ENCODE measurements at places on chromosomes 16 and 17.

- DNase-seq, result no peak
Measured at GRCh38 chr16:278863-279366, 1.5 kb upstream of the ARHGDIG start.

DNA sequence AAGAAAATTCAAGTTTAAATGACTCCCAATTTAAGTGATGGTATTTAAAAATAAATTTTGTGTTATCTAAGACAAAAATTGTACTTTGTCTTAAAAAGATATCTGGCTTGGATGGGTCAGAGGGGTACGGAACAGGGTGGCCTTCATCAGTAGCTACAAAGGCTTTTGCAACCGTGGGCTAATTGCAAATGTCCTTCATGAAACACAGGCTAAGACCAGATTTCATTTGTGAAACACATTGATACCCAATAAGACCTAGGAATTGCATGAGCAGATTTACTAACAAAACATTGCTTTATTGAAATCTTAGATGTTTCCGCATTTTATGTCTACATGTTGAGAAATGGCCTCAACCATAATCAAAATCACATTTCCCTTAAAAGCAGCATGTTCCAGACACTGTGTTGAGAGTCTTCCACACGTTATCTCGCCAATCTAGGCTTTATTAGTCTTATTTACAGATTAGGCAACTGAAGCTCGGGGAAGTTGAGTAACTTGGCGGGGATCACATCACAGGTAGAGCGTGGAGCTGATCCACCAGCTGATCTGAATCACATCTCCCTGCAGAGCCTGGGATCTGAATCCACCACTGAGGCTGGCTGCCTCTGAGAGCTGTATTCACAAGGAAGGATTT, 21.8 kb downstream of the FBXO39 start:
- no peak for DNase-seq

DNA sequence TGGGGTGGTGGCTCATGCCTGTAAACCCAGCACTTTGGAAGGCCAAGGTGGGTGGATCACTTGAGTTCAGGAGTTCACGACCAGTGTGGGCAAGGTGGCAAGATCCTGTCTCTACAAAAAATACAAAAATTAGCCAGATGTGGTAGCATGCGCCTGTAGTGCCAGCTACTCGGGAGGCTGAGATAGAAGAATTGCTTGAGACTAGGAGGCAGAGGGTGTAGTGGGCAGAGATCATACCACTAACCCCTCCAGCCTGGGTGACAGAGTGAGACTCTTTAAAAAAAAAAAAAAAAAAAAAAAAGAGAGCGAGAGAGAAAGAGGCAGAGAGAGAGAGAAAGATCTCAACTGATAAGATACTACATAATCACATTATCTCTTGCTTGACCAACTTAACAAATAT, 45.9 kb downstream of the KANSL1 start:
- DNase-seq, result no peak

GRCh38 chr17:31320241-31320640, 1.2 kb downstream of the EVI2A start:
- DNase-seq, result no peak

GRCh38 chr17:7313088-7313889, 1.9 kb downstream of the GPS2 start:
- DNase-seq, result peak; percentile 32

GRCh38 chr17:69722518-69722917, 308.0 kb downstream of the MAP2K6 start:
- DNase-seq, result no peak

DNA sequence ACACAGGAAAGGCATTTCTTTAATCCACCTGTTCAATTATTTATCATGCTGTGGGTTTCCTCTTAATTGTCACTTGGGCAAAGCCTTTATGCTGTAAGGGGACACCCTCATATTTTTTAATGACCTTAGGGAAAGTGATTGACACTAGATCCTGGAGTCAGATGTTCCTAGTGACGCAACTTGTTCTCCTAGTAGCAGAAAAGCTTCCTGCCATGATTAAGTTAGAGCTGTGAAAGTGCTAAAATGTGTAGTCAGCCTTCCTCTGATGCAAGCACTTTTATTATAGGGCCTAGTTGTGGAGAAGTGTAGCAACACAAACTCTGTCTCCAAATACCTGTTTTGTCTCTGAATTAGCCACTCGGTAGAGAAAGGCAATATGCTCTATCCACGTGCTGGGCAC, 12.3 kb downstream of the TMEM100 start:
- DNase-seq, result no peak

- no peak for DNase-seq
Measured at GRCh38 chr17:16464303-16465051, 27.5 kb downstream of the LRRC75A start.

GRCh38 chr16:84864326-84864955, 44.7 kb downstream of the CRISPLD2 start:
- no peak for DNase-seq

DNA sequence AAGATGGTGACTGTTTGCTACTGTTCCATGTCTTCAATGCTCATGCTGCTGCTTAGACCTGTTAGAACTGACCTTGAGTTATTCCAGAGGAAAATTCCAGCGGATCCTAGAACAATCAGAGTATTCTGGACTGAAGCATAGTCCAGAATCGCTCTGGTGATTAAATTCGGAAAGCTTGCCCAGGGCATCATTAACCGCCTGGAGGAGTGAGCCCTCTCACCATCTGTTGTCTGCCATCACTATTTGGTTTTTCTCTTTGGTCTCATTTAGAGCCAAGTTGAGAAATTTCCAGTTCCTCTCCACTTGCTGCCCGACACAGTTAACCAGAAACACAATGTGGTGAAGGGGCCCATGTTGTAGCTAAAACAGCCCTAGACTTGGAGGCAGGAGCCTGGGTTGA, 104.1 kb downstream of the BMERB1 start:
- DNase-seq, result no peak

DNA sequence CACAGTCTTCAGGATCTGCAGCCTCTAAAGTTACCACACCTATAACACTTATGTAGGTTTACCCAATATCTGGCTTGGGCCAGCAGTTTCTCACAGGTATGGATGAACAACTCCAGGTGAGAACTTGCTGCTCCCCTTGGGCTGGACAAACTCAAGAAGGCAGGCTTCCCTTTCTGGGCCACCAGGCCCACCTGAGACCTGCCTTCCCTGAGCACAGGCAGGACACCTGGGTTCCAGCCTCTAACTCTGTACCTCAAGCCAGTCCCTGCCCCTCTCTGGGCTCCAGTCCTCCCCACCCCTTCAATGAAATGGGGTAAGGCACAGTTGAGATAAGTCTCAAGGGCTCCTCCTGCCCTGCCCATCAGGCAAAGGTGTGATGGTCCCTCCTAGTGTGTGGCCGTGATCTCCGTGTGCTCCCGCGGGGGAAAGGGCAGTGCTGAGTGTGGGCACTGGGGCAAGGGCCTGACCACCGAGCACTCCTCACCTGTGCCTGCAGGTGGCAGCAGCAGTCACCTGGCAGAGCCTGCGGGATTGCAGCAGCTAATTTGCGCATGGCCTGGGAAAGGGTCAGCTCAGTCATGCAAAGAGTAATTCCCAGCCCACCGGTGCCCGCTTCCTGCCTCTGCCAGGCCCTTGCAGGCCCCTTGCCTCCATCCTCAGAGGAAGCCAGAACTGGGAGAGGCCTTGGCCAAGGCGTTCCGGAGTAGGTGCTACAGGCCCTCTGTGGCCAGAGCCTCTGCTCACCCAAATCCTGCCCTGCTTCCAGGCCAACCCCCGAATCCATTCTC, 28.2 kb upstream of the ADGRG1 start:
- peak; percentile 48 for DNase-seq

GRCh38 chr17:82613283-82614094, 34.8 kb downstream of the WDR45B start:
- no peak for DNase-seq

DNA sequence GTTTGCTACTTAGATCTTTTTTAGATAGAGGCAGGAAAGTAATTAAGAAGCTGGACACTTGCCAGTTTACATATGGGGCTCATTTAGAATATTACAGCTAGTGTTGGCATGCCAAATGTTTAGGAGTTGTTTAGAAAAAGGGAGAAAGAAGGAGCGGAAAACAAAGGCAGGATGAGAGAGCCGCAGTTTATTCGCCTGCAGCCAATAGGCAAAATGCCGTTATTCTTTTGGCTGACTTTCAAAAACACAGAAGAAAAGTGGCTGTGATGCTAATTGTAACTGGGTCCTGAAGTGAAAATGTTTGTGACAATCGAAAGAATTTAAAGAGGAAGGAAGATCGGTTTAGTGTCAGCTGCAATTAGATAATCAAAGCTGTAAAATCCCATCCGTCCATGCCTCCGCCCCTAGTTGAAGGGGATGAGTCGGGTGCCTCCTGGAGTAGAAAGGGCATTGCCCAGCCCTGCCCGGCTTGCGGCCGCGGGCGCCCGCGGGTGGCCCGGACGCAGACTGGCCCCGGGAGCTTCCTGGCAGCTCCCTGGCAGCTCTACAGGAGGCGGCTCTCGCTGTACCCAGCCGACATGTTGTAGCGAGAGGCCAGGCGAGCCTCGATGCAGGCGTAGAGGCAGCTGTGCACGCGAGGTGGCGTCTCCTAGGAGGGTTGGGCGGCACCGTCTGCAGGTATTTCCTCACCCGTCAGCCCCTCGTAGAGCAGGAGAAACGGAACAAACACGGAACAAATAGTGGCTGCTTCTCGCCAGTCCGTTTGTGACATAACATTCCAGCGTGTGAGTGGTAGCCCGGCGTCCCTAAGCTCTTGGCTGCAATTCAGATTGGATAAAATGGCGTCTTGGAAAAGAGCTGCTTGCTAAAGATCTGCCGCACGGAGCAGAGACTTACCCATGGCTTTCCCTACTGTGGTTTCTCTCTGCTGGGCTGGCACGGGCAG, 82.2 kb downstream of the TNRC6C start:
- peak; percentile 47 for DNase-seq

DNA sequence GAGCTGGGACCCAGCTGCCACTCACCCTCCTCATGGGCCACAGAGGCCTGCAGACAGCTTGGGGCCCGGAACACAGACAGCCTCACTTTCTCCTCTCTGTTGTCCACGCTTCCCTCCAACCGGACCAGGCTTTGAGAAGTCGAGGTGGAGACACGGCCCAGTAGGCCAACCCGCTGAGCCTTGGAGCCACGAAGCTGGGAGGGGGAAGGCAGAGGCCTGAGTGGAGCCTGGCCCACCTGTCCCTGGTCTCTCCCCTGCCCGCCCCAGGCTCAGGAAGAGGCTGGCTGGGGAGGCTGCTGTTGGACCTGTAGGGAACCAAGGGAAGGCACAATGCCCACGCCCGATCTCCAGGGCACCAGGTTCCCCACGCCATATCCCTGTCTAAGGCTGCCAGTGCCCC, 48.1 kb downstream of the RMI2 start:
- DNase-seq, result no peak

DNA sequence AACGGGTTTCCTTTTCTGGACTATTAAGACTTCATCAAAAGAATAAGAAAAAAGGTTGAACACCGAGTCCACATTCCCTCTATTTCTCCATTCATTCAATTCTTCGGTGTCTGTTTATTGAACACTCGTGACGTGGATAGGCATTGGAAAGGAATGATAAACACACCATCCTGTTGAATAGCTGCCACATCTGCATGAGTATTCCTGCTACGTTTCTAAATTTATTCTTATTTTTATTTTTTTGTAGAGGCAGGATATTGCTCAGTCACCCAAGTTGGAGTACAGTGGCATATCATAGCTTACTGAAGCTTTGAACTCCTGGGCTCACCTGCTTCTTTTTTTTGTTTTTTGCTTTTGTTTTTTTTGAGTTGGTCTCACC, 80.8 kb upstream of the CIBAR2 start:
- no peak for DNase-seq

DNA sequence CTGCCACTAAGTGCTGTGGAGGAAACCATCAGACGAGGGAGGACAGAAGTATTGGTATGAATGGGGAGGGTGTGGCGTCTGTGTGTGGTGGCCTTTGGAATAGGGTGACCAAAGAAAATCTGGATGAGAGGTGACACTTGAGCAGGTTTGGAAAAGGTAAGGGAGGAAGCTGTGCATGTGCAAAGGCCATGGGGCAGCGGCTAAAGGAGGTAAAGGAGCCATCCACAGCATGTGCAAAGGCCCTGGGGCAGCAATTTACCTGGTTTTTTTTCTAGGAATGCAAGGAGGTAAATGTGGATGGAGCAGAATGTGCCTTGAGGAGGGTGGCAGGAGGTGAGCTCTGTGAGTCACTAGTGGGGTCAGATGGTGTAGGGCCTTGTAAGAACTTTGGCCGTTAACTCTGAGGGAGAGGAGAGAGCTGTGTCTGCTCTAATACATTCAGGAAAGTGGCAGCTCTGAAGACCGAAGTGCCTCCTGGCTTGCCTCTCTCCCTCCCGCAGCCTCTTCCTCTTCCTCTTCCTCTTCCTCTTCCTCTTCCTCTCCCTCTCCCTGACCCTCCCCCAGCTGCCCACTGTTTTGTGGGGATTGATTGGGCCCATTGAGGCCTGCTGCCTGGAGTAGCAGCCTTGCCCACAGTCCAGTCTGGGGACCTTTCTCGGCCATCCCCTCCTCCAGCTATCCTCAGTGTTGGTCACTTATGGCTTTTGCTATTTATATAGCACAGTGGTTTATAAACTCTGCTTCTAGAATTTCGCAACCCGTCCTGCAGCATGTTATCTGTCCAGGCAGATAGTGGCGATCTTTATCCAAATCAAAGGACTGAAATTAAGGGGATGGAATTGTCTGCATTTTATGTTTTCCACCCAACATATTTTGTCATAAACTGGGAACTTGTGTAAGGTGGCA, 38.7 kb downstream of the CMIP start:
- DNase-seq, result no peak

DNA sequence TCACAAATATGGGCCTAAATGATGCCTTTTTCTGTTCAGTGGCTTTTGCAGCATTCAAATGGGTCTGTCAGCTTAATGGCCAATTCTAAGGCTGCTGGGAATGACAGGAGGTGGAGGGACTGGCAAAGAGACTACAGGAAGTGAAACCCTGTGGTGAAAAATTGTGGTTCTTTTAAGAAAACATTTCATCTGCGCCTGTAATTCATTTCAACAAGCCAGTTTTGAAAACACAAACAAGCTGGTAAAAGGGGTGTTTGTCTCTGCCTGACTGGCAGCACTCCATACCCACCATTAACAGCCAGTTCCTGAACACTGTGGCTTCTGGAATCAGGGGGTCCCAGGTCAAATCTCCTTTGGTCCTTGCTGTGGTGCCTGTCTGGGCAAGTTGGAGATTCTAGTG, 3.6 kb upstream of the KDM8 start:
- DNase-seq, result no peak

DNA sequence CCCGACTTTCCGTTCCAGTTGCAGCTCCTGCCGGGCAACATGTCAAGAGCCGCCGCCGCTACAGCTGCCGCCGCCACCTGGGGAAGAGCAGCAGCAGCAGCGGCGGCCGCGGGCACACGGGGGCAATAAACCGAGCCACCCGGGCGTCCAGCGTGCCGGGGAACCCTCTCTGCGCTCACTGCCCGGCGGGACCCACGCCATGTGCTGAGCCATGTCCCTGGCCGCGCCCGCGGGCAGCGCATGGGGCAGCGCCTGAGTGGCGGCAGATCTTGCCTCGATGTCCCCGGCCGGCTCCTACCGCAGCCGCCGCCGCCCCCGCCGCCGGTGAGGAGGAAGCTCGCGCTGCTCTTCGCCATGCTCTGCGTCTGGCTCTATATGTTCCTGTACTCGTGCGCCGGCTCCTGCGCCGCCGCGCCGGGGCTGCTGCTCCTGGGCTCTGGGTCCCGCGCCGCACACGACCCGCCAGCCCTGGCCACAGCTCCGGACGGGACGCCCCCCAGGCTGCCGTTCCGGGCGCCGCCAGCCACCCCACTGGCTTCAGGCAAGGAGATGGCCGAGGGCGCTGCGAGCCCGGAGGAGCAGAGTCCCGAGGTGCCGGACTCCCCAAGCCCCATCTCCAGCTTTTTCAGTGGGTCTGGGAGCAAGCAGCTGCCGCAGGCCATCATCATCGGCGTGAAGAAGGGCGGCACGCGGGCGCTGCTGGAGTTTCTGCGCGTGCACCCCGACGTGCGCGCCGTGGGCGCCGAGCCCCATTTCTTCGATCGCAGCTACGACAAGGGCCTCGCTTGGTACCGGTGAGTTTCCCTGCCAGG, 604 bp downstream of the HS3ST3B1 start:
- no peak for DNase-seq

GRCh38 chr17:82835122-82835521, 4.7 kb downstream of the ZNF750 start:
- no peak for DNase-seq
